ENCODE measurements at places on chromosomes 11 and 22. TPM values are rescaled to one million over a fixed set of nuclear protein-coding genes. Genes with fewer than 3 reads are reported as not detected.
A peak's percentile ranks its signal among the peaks of the same experiment; 100 is the strongest.

DNA sequence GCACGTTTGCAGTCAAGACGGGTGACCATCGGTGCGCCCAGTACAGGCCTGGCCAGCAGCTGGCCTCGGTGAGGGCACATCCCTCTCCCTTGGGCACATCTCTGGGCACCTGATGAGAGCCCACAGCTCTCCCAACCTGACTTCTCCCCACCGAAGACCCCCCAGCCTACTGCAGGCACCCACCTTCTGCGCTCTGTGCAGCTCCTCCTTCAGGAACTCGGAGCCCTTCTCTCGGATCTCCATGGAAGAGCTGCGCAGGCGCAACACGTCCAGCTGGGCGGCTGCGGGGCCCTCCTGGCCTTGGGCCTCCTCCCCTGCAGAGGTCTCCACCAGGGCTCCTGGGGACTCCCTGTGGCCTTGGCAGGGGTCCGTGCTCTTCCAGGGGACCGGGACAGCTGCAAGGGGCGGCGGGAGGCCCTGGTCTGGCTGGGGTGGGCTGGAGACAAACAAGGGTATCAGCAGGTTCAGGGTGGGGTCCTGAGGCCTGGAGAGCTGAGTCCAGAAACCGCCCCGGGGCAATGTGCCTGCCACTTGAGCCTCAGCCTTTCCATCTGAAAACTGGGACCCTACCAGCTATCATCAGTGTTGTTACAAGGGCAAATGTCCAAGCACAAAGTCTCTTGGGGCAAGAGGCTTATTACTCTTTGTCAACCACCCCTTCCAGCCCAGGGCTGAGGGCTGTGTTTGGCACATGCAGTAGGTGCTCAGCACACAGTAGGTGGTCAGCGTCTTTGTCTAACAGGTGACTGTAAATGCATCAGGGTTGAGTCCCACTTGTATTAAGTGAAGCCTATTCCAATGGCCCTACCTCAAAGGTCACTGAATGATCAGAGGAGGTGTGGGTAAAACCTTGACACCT, 9.3 kb downstream of the RAB3IL1 start:
- H3K4me3 ChIP-seq = no peak overlapping the region
- peak overlapping the region; percentile 1 for H3K27ac ChIP-seq
- peaks cover 44% of the 10 kb centered on the region for H3K36me3 ChIP-seq
- no peaks in the 10 kb centered on the region for H3K27me3 ChIP-seq
- peaks cover 39% of the 10 kb centered on the region for H3K4me1 ChIP-seq

DNA sequence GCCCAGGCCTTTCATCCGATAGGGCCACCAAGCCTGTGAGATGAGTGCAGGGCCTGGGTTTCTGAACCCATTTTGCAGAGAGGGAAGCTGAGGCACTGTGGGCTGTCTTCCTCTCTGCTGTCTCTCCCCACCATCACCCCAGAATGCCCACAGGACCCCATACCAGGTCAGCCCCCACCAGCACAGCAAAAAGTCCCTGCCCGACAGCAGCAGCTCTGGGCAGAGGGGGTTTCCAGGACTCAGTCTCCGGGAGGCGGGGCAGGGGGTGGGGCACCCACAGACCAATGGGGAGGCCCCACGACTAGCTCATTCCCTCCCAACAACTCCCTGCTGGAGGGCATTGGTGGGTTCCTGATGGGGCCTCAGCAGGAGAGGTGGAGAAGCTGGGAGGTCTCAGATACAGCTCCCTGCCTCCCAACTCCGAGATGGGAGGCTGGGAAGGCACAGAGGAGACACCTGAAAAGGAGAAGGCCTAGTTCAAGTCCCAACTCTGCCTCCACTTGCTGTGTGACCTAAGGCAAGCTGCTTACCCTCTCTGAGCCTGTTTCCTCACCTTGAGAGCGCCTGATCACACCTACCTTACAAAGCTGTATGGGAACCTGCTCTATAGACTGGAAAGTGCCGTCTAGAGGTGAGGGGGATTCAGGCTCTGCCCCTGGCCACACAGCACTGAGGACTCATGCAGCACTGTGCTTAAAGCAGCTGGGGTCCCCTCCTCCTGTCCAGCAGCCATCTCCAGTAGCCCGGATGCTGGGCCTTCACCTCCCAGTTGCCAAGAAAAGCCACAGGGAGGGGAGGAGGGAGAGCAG, 3.5 kb downstream of the CBX7 start:
- no peak overlapping the region for H3K27ac ChIP-seq
- H3K27me3 ChIP-seq = peaks cover 7% of the 10 kb centered on the region
- H3K4me1 ChIP-seq = peaks cover 65% of the 10 kb centered on the region
- H3K36me3 ChIP-seq = peaks cover 24% of the 10 kb centered on the region
- DNase-seq = no peak

DNA sequence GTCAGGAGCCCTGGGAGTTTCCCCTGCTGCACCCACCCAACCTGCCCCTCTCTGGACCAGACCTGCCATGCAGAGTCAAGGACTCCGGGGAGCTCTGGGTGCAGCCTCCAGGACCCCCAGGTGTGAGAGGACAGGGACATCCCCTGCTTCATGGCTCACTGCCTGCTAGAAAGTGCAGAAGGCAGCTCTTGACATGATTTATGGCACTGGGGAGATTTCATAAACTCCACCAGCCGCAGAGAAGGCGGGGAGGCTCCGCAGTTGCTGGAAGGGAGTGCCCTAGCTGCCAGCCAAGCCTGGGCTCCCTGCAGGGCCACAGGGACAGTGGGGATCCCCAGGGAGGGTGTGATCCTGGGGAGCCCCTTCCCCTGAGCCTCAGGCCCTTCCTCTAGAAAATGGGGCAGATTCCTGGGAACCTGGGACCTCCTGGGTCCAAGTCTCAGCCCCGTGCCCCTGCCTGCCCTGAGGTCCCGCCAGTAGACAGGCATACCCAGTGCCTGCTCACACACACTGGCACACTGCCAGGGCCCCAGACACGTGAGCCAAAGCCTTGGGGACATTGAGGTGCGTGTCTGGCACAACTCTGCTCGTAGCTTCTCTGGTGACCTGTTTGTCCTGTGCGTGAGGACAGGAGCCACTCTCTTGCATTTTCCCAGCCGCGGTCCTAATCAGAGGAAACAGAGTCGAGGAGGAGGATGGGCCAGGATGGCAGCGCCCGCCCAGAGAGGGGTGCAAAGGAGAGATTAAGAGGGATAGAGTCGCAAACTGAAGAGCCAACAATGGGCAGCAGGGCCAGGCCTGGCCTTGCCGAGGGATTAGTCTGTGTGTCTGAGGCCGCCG, 13.8 kb downstream of the CABP7 start:
- no peak for DNase-seq
- no peaks in the 10 kb centered on the region for H3K27me3 ChIP-seq
- no peak overlapping the region for H3K27ac ChIP-seq
- no peak overlapping the region for H3K4me3 ChIP-seq
- H3K36me3 ChIP-seq = peaks cover 83% of the 10 kb centered on the region

GRCh38 chr11:64241241-64241490, 271 bp downstream of the FKBP2 start:
- peaks cover 62% of the 10 kb centered on the region for H3K36me3 ChIP-seq
- DNase-seq = peak; percentile 99
- peaks cover 57% of the 10 kb centered on the region for H3K4me1 ChIP-seq
- H3K27ac ChIP-seq = peak overlapping the region; percentile 100
- no peaks in the 10 kb centered on the region for H3K27me3 ChIP-seq

- H3K27me3 ChIP-seq = no peaks in the 10 kb centered on the region
- H3K27ac ChIP-seq = no peak overlapping the region
- DNase-seq = no peak
- H3K4me1 ChIP-seq = no peaks in the 10 kb centered on the region
- H3K4me3 ChIP-seq = no peak overlapping the region
These were observed 47.1 kb downstream of the PLEKHA7 start for GRCh38 chr11:16966930-16967671.

DNA sequence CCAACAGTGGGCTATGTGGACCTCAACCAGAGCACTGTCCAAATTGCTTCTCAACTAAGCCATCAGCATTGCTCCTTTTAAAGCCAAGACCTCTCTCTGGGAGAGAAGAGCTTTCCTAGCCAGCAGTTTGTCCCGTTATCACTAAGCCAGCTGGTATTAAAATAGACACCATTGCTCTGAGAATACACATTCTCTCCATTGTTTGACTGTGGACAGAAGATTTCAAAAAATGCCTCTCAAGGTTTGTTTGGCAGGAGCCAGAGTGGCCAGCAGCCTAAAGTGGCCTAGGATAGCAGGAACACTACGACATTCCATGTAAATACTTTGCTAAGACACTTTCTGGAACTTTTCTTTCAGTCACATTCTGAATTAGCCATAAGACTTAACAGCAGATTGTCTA, 41.3 kb downstream of the EIF4ENIF1 start:
- H3K27ac ChIP-seq = no peak overlapping the region
- H3K4me3 ChIP-seq = no peak overlapping the region
- H3K36me3 ChIP-seq = peaks cover 52% of the 10 kb centered on the region
- H3K4me1 ChIP-seq = no peaks in the 10 kb centered on the region

GRCh38 chr11:118406599-118407166, 5.3 kb downstream of the ATP5MG start:
- DNase-seq = no peak
- H3K27ac ChIP-seq = no peak overlapping the region
- peaks cover 11% of the 10 kb centered on the region for H3K36me3 ChIP-seq
- no peak overlapping the region for H3K4me3 ChIP-seq

- H3K4me3 ChIP-seq = no peak overlapping the region
- no peaks in the 10 kb centered on the region for H3K36me3 ChIP-seq
- no peak for DNase-seq
- peaks cover 5% of the 10 kb centered on the region for H3K4me1 ChIP-seq
- no peaks in the 10 kb centered on the region for H3K27me3 ChIP-seq
These were observed 48.7 kb downstream of the ME3 start for GRCh38 chr11:86623736-86624135.

DNA sequence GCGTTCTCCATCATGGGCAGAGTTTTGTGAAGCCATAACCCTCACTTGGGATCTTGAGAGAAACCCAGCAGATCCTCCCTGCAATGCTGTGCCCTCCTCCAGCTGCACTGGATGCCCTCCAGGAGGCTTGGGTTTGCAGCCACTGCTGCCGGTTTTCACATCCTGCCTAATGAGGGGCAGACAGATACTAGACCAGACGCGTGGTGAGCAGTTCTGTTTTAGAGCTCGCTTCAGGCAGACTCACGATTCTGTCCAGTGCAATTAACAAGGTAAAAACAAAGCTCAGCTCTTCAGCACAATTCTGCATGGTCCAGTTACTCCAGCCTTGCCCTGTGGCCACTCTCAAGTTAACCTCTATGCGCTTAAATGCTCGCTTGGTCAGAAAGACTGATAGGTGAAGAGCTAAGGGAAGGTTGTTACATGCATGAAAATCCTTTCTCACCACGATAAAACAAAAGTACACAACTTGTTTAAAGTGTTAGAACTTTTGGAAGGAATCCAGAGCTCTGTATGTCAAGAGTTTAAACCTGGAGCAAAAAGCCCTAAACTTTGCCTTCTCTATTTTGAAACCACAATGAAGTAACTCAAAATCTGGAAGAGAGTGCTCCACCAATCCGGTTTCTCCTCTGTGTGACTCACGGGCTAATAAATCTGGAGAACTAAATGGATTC, 292.3 kb upstream of the FAT3 start:
- H3K36me3 ChIP-seq = no peaks in the 10 kb centered on the region
- H3K4me1 ChIP-seq = no peaks in the 10 kb centered on the region
- peak; percentile 8 for DNase-seq
- no peaks in the 10 kb centered on the region for H3K27me3 ChIP-seq
- no peak overlapping the region for H3K4me3 ChIP-seq

DNA sequence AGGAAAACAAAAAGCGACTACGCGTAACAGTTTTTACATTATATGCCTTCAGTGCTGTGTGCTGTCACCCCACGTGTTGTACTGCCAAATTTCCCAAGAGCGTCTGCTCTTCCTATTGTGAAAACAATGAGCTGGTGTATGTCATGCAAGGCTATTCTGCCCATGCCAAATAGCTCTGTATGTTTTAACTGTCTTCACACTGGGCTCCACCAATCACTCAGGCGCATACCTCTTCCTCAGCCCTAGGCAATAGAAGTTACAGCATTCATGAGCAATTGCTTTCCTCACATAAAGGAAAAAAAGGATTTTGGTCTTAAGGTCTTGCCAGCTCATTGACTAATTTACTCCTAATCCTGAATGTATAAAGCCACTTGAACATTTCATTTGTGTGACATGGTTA, 606.8 kb downstream of the NTM start:
- no peak overlapping the region for H3K27ac ChIP-seq
- peaks cover 7% of the 10 kb centered on the region for H3K4me1 ChIP-seq
- no peaks in the 10 kb centered on the region for H3K36me3 ChIP-seq
- H3K27me3 ChIP-seq = no peaks in the 10 kb centered on the region
- no peak overlapping the region for H3K4me3 ChIP-seq
- DNase-seq = no peak

GRCh38 chr22:17832665-17833064, 58.4 kb upstream of the BID start:
- peaks cover 60% of the 10 kb centered on the region for H3K4me1 ChIP-seq
- no peak overlapping the region for H3K27ac ChIP-seq
- H3K4me3 ChIP-seq = no peak overlapping the region
- DNase-seq = no peak
- peaks cover 85% of the 10 kb centered on the region for H3K36me3 ChIP-seq

- peaks cover 7% of the 10 kb centered on the region for H3K27me3 ChIP-seq
- peak; percentile 73 for DNase-seq
- no peak overlapping the region for H3K4me3 ChIP-seq
- H3K36me3 ChIP-seq = peaks cover under 1% of the 10 kb centered on the region
These were observed 34.1 kb upstream of the JAM3 start for GRCh38 chr11:134034496-134035381.

GRCh38 chr22:35966314-35967045, 62.1 kb downstream of the RBFOX2 start:
- no peaks in the 10 kb centered on the region for H3K36me3 ChIP-seq
- no peak overlapping the region for H3K4me3 ChIP-seq
- H3K27ac ChIP-seq = no peak overlapping the region
- peaks cover 6% of the 10 kb centered on the region for H3K4me1 ChIP-seq
- DNase-seq = no peak

The TNNT3 gene
- 4.0 TPM for total RNA-seq

The CCDC81 gene
- total RNA-seq = 8.6 TPM

The OR2AG2 gene
- 0.30 TPM for total RNA-seq

The RFPL3 gene
- not detected for total RNA-seq

The TRIM68 gene
- 11.3 TPM for total RNA-seq

Measured in spinal cord (tissue), 10 donors.